ENCODE measurements at places on chromosomes 11 and 22. TPM values are rescaled to one million over a fixed set of nuclear protein-coding genes. Genes with fewer than 3 reads are reported as not detected.

- no peak for DNase-seq
- peaks cover 9% of the 10 kb centered on the region for H3K4me1 ChIP-seq
- no peak overlapping the region for H3K4me3 ChIP-seq
- no peak overlapping the region for H3K27ac ChIP-seq
Measured at GRCh38 chr11:92357344-92357743, 132.7 kb downstream of the FAT3 start.

DNA sequence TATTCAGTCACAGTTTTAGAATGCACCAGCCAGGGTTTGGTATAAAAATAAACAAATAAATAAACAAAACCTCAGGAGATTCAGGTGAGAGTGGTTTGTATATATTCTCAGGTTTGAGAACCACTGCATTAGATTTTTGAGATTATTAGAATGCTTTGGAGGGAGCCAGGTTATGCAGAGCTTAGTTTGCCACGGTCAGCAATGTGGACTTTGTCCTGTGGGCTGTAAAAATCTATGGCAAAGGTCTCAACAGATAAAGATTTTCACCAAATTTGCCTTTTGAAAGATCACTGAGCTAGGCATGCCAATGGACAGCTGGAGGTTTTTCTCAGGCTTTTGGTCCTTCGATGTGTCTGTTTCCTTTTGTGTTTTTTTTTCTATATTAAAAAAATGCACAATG lies 650.1 kb upstream of the RAG2 start:
- H3K4me1 ChIP-seq, result no peaks in the 10 kb centered on the region
- H3K4me3 ChIP-seq, result no peak overlapping the region
- no peaks in the 10 kb centered on the region for H3K27me3 ChIP-seq
- no peak for DNase-seq

DNA sequence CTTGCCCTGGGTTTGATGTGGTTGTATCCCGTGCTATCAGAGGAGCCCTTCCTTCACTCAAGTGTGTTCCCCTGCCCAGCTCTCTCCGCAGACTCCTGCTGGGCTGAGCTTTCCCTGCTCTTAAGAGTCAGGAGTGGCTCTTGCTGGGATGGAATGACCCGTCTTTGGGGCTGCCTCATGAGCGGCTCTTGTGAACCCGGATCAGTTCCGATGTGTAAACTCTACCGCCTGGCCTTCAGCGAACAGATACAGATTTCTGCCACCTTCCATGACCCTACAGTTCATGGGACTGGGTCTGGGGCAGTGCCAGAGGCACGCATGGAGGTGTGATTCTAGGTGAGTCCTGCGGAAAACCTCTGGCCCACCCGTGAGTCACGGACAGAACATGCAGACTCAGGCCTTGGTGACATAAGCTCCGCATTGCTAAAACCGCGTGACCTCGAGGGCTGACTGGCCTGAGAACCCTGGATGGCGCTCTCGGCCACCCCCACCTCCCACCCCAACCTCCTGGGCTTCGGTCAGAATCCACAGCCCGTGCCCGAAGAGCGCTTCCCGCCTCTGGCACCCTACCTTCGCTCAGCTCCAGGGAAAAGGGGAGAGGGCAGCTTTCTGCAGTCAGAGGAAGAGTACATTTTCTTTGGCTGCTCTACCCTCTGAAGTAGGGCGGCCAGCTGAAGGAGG lies 1.3 kb upstream of the ZBTB16 start:
- no peak overlapping the region for H3K4me3 ChIP-seq
- DNase-seq, result no peak
- H3K27ac ChIP-seq, result no peak overlapping the region
- peaks cover 8% of the 10 kb centered on the region for H3K4me1 ChIP-seq
- peaks cover 14% of the 10 kb centered on the region for H3K27me3 ChIP-seq

- H3K4me1 ChIP-seq, result peaks cover 62% of the 10 kb centered on the region
- DNase-seq, result peak; percentile 67
- H3K36me3 ChIP-seq, result peaks cover 12% of the 10 kb centered on the region
- H3K4me3 ChIP-seq, result peak overlapping the region; percentile 87
Measured at GRCh38 chr11:67270256-67271204, 4.3 kb downstream of the GRK2 start.

GRCh38 chr22:21673534-21674321 lies 7.9 kb downstream of the PPIL2 start:
- H3K27me3 ChIP-seq, result peaks cover 2% of the 10 kb centered on the region
- peaks cover 29% of the 10 kb centered on the region for H3K36me3 ChIP-seq
- H3K27ac ChIP-seq, result no peak overlapping the region
- no peak for DNase-seq

PHOX2A gene
- not detected for total RNA-seq

SYT12 gene
- 0.82 TPM for total RNA-seq

PKDREJ gene
- total RNA-seq, result not detected

HBB gene
- not detected for total RNA-seq

CRYBB2 gene
- 1.9 TPM for total RNA-seq

EHF gene
- total RNA-seq, result not detected

OR5B21 gene
- total RNA-seq, result not detected
